ENCODE measurements at places on chromosomes 6 and 20.

DNA sequence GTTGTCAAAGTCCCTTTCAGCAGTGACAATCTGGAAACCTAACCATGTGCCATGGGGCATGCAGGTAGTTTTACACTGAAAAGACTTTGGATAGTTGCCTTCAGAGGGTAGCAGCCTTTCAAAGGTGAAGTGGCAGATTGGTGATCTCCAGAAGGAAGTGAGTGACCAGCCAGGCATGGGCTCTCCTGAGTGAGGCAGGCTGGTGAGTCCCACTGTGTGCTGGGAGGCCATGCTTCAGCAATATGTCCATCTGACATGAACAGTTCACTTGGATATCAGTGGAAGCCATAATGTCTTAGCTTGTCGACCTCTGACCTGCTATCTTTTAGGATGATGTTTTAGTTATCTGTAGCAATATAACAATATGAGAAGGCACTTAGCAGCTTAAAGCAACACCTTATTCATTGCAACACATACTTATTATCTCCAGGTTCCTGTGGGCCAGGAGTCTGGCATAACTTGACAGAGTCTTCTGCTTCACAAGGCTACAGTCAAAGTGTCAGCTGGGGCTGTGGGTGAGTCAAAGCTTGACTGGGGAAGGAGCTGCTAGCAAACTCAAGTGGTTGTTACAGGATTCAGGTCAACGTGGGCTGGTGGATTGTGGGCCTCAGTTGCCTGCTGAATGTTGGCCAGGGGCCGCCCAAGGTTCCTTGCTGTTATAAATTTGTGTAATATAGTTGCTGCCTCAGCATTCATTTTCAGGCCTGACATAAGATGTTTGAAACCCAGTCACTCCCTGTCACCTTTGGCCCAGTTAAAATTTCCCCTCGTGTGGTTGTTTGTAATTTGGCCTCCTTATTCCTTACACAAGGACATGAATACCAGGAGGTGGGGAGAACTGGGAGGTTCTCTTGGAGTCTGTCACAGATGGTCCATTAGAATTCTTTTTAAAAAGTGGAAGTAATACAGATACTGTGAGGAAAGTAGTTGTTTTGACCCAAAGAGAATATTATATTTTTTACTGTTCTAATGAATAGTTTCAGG, 100.2 kb downstream of the UST start:
- no peak for DNase-seq

DNA sequence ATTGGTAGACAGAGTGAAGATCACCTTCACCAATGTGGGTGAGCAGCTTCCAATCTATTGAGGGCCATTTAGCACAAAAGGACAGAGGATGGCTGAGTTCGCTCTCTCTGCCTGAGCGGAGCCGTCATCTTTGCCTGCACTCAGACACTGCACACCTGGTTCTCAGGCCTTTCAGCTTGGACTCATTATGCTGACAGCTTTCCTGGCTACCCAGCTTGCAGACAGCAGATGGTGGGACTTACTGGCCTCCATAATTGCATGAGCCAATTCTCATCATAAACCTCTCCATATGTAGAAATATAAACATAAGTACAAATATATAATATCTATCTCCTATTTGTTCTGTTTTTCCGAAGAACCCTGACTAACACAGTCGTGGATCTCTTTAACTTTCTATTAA, 13.7 kb downstream of the TBXT start:
- no peak for DNase-seq

DNA sequence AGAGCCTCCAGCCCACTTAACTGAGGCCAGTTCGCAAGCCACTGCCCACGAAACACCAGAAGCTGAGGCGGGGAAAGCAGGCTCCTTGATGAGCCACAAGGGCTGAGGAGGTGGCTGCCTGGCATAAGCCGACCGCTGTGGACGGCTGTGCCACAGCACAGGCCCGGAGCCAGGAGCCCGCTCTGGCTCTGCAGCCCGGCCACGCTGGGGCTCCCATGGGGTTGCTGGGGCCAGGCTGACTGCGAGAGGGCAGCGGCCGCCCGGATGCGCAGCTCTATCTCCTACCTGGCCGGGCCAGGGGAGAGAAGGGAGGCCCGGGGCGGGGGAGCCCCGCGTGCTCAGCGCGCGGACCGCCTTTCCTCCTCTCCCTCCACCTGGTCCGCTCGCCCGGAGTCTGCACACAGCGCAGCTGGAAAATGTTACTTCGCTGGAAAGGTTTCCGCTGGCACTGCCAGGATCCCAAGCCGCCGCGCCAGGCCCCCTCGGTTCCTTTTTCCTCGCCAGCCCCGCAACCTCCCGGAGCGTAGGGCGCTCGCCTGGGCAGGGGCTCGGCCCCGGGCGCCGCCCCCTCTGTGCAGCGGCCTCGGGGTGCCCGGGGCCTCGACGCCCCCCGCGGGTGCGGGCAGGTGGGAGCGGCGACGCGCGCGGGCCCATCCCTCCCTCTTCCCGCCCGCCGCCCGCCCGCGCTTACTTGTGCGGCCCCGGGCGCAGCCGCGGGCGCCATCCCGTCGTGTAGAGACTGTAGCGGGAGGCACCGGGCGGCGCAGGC, 657 bp downstream of the EMILIN3 start:
- peak; percentile 6 for DNase-seq

DNA sequence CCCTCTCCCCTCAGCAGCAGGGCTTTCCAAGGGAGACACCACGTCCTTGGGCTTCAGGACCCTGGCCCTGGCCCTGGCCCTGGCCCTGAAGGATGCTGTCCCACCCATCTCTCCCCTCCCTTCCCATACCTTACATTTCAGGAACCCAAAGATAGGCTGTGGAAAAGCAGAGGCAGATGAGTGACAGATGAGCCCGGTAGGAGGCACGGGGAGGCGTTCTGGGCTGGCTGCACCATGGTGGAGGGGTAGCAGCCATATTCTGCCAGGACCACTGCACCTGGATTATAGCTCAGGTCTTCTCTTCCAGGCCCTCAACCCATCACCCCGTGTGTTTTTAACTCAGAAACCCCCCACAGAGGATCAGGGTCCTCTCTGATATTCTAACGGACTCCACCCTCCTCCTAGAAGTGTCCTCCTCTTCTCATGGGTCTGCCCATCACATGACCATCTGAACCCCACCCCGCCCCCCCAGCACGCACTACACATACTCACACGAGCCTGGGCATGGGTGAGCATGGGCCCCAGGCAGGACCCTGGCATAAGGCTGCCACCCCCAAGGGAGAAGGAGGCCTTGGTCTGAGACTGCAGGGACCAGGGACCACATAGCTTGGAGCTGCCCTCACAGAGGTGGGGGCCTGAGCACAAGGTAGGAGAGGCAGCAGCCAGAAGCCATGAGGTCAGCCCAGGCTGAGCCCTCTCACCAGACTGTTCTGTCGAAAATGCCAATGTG, 220.8 kb upstream of the CDH4 start:
- DNase-seq: no peak

- no peak for DNase-seq
These were observed 216.8 kb upstream of the SGK1 start for GRCh38 chr6:134534708-134535149.

GRCh38 chr20:36908603-36909002, 32.7 kb downstream of the TLDC2 start:
- no peak for DNase-seq

GRCh38 chr6:26141378-26141904, 54.2 kb downstream of the HFE start:
- DNase-seq: no peak

- DNase-seq: no peak
These were observed 616.7 kb downstream of the FRK start for GRCh38 chr6:115443825-115444478.

DNA sequence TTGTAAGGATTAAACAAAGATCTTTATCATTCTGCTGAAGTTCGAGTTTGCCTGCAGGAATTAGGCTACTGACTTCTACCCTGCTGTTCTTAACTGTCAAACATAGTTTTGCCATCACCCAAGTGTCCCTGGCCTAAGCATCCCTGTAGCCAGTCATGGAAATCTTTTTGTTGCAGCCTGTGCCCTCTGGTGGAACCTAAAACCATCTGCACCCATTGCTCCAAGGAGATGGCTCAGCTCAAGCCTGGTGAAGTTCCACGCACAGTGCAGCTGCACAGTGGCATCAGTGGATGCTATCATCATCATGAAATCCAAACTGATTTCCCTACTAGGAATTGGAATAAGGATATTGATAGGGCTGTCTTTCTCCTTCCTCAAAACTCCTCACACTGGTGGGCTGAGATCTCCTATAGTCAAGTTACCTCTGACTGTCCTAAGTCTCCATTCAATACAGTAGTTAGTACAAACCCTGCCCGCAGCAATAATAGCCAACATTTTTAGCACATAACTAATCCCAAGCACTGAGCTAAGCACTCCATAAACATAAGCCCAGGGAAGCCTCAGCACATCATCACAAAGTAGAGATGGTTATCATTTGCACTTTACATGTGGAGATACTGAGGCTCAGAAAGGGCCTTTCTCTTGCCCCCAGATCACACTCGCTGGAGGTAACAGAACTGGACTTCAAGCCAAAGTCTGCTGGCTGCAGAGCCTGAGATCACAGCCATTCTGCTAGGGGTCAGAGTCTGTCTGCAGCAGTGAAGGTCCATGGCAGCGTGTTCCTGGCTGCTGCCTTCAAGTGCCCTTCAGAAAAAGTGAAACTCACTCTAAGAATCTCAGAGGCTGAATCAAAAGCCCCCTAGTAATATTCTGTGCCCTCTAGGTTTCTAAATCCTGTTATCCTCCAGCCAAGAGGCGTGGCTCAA, 77.2 kb upstream of the MC3R start:
- DNase-seq: no peak

GRCh38 chr6:5178806-5179205, 81.9 kb downstream of the LYRM4 start:
- no peak for DNase-seq

- DNase-seq: no peak
These were observed 20.2 kb upstream of the ARFGEF2 start for GRCh38 chr20:48901326-48901725.

DNA sequence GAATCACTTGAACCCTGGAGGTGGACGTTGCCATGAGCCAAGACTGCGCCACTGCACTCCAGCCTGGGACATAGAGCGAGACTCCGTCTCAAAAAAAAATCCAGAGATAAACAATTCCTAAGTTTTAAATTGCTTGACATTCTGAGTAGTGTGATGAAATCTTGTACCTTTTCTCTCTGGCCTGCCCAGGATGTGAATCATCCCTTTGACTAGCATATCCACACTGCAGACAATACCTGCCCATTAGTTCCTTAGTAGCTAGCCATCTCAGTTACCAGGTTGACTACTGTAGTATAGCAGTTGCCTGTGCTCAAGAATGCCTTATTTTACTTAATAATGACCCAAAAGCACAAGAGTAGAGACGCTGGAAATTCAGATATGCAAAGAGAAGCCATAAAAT, 2.8 kb downstream of the ZFP57 start:
- DNase-seq: no peak

DNA sequence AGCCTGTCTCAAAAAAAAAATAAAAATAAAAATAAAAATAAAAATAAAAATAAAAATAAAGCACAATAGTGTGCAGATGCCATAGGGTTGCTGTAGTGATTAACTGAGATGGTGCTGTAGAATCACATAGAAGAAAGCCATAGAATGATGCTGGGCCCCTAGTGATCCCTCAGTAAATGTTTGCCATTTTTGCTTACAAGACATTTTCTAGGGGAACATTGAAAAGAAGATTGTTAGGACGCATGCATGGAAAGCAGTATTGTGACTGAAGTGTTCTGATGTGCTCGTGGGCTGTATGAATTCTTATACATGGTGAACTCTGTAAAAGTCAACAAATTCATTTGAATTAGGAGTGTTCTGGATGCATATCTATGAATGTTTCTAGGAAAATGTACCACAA, 22.0 kb upstream of the SAMD3 start:
- DNase-seq: no peak

- peak; percentile 8 for DNase-seq
These were observed 310.2 kb upstream of the SGK1 start for GRCh38 chr6:134628154-134628553.

DNA sequence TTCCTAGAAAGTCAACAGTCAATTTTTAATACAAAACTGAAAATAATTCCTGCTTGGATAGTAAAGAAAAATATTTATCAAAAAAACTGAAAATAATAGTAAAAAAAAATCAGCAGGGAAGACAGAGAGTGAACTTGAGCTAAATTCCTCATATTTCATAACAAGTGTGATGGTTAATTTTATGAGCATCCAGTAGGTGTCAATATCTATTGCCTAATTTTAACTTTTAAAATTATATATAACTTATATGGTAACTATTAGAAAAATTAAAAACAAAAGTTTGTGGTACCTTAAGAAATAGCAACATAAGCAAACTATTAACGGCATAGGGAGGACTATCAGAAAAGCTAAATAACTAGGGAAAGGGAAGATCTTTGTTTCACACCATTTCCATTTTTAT, 2.1 kb downstream of the EPM2A start:
- no peak for DNase-seq

GRCh38 chr20:25081730-25082497, at the start of gene VSX1:
Gene VSX1, minus strand, starts transcription at chr20:25082141. Its CDS starts 45 bp downstream, at chr20:25082096.
- DNase-seq: no peak

- no peak for DNase-seq
These were observed 77.8 kb downstream of the SYCP2L start for GRCh38 chr6:10964684-10965083.

GRCh38 chr6:149905911-149906371, 8.0 kb upstream of the RAET1E start:
- DNase-seq: no peak

DNA sequence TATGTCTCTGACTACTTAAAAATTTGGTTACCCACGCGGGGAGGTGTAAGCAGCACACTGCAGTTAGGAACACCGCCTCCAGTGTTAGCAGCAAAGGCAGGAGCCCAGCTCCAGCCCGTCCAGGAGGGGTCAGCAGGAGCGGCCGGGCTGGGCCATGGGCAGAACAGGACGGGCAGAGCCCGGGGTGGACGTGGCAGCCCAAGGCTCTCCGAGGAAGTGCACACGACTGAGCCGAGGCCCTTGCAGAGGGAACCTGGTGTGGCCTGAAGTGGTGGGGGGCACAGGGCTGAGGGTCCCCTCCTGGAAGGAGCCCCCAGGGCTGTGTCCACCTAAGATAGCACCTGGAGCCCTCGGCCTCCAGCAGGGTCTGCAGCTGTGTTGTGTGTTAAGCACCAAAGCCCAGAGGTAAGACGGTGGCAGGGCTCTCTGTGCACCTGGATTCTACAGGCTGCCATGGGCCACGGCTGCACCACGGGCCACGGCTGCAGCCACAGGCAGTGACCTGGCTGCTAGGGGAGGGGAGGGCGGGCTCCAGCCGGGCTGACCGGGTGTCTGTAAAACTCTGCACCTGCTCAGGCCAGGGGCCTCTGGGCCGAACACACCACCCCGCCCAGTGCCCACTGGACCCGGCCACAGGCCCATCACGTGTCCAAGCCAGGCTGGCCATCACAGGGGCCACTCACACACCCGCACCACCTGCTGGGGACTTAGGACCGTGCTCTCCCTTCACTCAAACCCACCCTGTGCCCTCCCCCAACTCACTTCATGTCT, 6.6 kb downstream of the SLC2A4RG start:
- DNase-seq: no peak

GRCh38 chr6:20873425-20874190, 339.4 kb downstream of the CDKAL1 start:
- no peak for DNase-seq
